ENCODE measurements at places on chromosomes 3 and 15.
A peak's percentile ranks its signal among the peaks of the same experiment; 100 is the strongest.

GRCh38 chr3:48219543-48219942 lies 3.8 kb upstream of the CAMP start:
- no peak overlapping the region for H3K27ac ChIP-seq
- no peaks in the 10 kb centered on the region for H3K4me1 ChIP-seq
- peaks cover 4% of the 10 kb centered on the region for H3K27me3 ChIP-seq
- no peaks in the 10 kb centered on the region for H3K36me3 ChIP-seq
- no peak for DNase-seq
- H3K4me3 ChIP-seq: no peak overlapping the region

DNA sequence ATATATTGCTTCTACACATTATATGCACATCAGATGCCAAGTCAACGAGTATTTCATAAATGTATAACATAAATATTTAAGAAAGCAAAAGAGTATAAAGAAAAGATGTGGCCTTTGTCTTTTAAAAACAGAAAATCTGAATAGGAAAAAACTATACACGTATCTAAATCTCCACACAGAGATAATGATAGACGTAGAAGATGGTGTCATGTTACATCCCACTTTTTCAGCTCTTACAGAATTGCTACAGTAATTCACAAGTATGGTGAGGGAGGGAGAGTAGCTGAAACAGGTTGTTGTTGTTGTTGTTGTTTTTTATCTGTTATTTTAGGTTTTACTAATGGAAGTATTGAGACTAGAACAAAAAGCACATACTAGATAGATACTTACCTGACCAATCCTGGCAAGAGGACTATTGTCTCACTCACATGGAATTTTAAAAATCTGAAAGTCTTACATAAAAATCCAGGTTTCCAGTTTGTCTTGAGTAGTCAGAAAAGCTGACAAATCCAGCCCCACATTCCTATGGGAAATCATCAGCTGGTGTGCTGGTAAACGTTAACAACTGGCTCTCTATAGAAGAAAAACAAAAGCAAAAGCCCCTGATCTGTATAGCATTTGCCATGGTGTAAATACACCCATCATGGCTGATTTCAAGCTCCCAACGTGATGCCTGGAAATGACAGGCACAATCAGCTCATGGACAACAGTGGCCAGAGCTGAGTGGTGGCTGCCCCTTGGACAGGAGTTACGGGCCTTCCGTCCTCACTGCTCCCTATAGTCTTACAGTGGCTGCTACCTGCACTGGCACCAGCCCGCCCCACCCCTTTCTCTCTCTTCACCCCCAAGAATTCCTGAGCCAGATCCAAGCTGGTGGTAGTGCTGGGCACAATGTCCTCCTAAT lies 47.4 kb upstream of the VGLL4 start:
- no peaks in the 10 kb centered on the region for H3K4me1 ChIP-seq
- H3K27ac ChIP-seq: no peak overlapping the region
- no peak for DNase-seq
- peaks cover 2% of the 10 kb centered on the region for H3K27me3 ChIP-seq
- H3K4me3 ChIP-seq: no peak overlapping the region

- no peak overlapping the region for H3K27ac ChIP-seq
- no peak overlapping the region for H3K4me3 ChIP-seq
- DNase-seq: peak; percentile 82
- no peaks in the 10 kb centered on the region for H3K27me3 ChIP-seq
- H3K4me1 ChIP-seq: peaks cover 21% of the 10 kb centered on the region
- peaks cover 60% of the 10 kb centered on the region for H3K36me3 ChIP-seq
These were observed 13.6 kb downstream of the MRPS25 start for GRCh38 chr3:15051531-15051930.

DNA sequence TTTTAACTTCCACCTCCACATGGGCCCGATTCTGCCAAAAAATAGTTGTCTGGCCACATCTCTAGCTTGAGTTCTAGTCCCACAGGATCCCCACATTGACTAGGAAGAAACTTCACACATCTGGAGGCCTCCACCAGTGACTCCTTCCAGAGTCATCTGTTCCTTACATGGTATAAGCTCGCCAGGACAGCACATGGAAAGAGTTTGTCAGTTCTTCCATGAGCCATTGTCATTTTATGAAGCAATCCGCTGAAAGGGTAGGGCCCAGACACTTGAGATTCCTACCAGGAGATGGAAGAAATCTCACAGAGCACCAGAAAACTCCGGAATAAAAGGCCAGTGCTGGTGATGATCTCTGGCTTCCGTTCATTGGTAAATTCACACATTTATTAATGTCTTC lies 350.5 kb upstream of the ICE2 start:
- H3K36me3 ChIP-seq: peaks cover 2% of the 10 kb centered on the region
- H3K27ac ChIP-seq: no peak overlapping the region
- no peaks in the 10 kb centered on the region for H3K4me1 ChIP-seq
- no peak overlapping the region for H3K4me3 ChIP-seq
- DNase-seq: no peak
- peaks cover 5% of the 10 kb centered on the region for H3K27me3 ChIP-seq

DNA sequence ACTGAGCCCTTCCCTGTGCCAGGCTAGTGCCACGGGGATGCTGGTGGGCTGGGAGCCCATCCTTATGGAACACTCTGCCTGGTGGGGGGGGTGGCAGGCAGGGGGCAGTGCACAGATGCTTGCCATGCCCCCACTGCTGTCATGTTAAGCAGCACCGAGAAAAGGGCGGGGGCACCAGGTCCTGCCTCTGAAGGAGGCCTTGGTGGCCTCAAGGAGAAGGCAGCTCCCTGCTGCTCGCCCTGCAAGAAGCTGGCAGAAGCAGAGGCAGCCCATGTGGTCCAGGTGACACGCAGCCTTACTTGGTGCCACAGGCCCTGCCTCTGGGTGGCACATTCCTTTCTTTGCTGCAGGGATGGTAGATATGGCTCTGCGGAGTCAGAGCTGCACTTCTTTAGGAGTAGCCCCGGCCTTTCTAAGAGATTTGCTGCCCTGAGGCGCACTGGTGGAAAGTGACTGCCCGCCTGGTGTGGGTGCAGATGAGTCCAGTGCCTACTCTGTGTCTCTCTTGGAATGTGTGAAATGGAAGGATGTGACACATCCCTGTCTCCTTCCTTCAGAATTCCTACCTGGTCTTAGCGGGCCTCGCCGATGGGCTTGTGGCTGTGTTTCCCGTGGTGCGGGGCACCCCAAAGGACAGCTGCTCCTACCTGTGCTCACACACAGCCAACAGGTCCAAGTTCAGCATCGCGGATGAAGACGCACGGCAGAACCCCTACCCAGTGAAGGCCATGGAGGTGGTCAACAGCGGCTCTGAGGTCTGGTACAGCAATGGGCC lies 145.8 kb downstream of the LRRK1 start:
- no peaks in the 10 kb centered on the region for H3K36me3 ChIP-seq
- no peaks in the 10 kb centered on the region for H3K4me1 ChIP-seq
- H3K27me3 ChIP-seq: no peaks in the 10 kb centered on the region
- no peak overlapping the region for H3K27ac ChIP-seq

DNA sequence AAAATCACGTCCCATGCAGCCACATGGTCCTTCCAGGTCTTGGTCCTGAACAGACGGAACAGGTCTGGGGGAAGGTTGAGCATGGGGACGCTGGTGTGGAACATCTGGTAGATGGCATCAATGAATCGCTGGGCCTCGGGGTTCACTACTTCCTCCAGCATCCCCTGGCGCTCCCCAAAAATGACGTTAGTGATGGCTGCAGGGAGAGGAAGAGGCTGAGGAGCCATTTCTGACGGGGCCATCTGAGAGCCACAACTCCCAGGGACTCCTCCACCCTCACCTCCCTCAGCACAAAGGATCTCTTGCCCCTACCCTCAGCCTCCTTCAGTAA lies 23.7 kb downstream of the CYP11A1 start:
- H3K27me3 ChIP-seq: no peaks in the 10 kb centered on the region
- H3K4me3 ChIP-seq: no peak overlapping the region
- DNase-seq: no peak

GRCh38 chr15:91854639-91854990 lies 1.1 kb downstream of the SLCO3A1 start:
- peaks cover 66% of the 10 kb centered on the region for H3K4me1 ChIP-seq
- H3K4me3 ChIP-seq: peak overlapping the region; percentile 87
- H3K27ac ChIP-seq: peak overlapping the region; percentile 77
- H3K36me3 ChIP-seq: peaks cover 8% of the 10 kb centered on the region
- H3K27me3 ChIP-seq: peaks cover 3% of the 10 kb centered on the region
- DNase-seq: peak; percentile 72

DNA sequence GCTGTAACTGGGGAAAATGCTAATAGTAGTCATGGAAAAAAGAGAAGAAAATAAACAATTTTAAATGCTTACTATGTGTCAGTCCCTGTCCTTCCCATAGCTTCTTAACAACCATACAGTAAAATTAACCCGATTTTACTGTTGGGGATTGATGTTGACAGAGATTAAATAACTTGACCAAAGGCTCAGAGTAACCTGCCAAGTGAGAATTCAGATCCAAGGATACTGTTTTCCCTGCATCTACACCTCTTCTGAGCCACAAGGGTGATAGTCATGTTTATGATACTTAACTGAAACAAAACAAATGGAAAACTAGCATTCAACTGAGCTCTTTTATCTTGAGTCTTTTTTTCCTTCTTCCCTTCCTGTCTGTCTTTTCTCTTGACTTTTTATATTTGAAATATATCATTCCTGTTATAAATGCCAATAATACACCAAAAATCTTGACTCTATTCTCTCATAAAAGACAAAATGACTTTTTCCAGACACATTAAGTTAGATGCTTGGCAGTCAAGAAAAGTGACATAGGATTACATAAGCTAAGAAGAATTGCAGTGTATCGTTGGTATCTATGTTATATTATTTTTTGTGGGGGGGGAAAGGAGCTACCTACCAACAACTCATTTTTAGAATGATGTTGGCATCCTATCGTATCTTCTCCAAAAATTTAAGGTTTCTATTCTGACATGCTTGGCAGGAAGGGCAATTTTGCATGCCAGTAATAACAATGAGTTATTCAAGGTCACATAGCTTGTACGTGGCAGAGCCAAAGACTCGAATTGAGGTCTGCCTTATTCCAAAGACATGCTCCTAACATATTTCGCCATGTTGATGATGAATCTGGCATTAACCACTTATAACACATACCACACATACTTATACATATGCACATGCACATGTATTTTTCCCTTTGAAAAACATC lies 306.6 kb upstream of the KCNH8 start:
- peaks cover 20% of the 10 kb centered on the region for H3K4me1 ChIP-seq
- H3K27me3 ChIP-seq: no peaks in the 10 kb centered on the region
- no peak for DNase-seq

GRCh38 chr15:94352636-94353487 lies 121.5 kb downstream of the MCTP2 start:
- peaks cover 2% of the 10 kb centered on the region for H3K4me1 ChIP-seq
- no peak overlapping the region for H3K27ac ChIP-seq
- no peak overlapping the region for H3K4me3 ChIP-seq
- DNase-seq: no peak
- H3K36me3 ChIP-seq: peaks cover 31% of the 10 kb centered on the region

- H3K27ac ChIP-seq: no peak overlapping the region
- no peak for DNase-seq
- H3K4me1 ChIP-seq: no peaks in the 10 kb centered on the region
These were observed 196.0 kb upstream of the TOPAZ1 start for GRCh38 chr3:44045476-44046275.

- H3K27ac ChIP-seq: no peak overlapping the region
- no peak for DNase-seq
- no peak overlapping the region for H3K4me3 ChIP-seq
- H3K36me3 ChIP-seq: no peaks in the 10 kb centered on the region
- H3K4me1 ChIP-seq: peaks cover 13% of the 10 kb centered on the region
These were observed 11.4 kb upstream of the IGDCC3 start for GRCh38 chr15:65389226-65389625.

- H3K36me3 ChIP-seq: peaks cover 6% of the 10 kb centered on the region
- no peak for DNase-seq
These were observed 148.2 kb downstream of the CMSS1 start for GRCh38 chr3:99965681-99966408.

DNA sequence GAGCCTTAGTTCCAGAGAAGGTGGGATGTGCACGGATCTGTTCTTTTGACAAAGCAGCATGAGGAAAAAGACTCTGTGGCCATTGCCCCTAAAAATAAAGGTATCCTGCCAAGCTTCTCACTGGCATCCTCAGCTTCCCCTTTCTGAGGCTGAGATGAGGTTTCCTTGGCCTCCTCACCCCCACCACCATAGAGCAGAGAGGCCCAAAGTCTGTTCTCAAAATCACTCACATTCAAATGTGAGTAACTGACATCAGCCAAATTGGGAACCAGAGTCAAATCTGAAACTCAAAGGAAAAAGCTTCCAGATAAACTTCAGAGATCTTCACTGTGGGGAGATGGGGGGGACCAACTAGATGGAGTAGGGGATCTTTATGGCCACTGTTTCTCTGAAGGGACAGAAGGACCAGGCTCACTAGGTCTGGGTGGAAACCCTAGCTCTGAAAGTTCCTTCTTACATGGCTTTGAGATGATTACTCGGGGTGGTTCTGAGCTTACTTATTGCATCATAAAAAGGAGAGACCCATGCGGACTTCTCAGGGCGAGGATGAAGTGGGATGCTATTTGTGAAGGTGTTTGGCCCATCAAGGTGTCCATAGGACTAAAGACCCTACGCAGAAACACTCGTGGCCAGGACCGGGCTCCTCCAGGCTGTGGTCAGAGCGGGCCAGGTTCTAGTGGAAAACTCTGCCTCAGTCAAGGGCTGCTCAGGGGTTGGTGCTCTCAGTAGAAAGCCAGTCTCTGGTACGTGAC lies 61.5 kb upstream of the MEF2A start:
- H3K27ac ChIP-seq: peak overlapping the region; percentile 71
- no peak for DNase-seq
- no peaks in the 10 kb centered on the region for H3K36me3 ChIP-seq
- H3K4me3 ChIP-seq: peak overlapping the region; percentile 11
- H3K27me3 ChIP-seq: no peaks in the 10 kb centered on the region
- H3K4me1 ChIP-seq: peaks cover 37% of the 10 kb centered on the region

- peak; percentile 63 for DNase-seq
- H3K27me3 ChIP-seq: peaks cover 8% of the 10 kb centered on the region
- peaks cover 2% of the 10 kb centered on the region for H3K4me1 ChIP-seq
- H3K27ac ChIP-seq: no peak overlapping the region
- H3K36me3 ChIP-seq: no peaks in the 10 kb centered on the region
These were observed 164.8 kb downstream of the ERC2 start for GRCh38 chr3:56303487-56303886.

GRCh38 chr3:118688396-118688884 lies 346.2 kb downstream of the IGSF11 start:
- no peak overlapping the region for H3K27ac ChIP-seq
- H3K36me3 ChIP-seq: no peaks in the 10 kb centered on the region
- no peak overlapping the region for H3K4me3 ChIP-seq
- no peak for DNase-seq

GRCh38 chr3:36212251-36212650 lies 168.1 kb upstream of the STAC start:
- no peaks in the 10 kb centered on the region for H3K4me1 ChIP-seq
- no peak for DNase-seq
- no peak overlapping the region for H3K27ac ChIP-seq
- H3K36me3 ChIP-seq: no peaks in the 10 kb centered on the region
- H3K27me3 ChIP-seq: no peaks in the 10 kb centered on the region
